Activated naive CD8-positive, alpha-beta T cell treated with anti-CD3 and anti-CD28 coated beads, Interleukin-2, amount 50 U/mL, for 24 hours (primary cell): ENCODE measurements at places on chromosomes 7 and 10.

DNA sequence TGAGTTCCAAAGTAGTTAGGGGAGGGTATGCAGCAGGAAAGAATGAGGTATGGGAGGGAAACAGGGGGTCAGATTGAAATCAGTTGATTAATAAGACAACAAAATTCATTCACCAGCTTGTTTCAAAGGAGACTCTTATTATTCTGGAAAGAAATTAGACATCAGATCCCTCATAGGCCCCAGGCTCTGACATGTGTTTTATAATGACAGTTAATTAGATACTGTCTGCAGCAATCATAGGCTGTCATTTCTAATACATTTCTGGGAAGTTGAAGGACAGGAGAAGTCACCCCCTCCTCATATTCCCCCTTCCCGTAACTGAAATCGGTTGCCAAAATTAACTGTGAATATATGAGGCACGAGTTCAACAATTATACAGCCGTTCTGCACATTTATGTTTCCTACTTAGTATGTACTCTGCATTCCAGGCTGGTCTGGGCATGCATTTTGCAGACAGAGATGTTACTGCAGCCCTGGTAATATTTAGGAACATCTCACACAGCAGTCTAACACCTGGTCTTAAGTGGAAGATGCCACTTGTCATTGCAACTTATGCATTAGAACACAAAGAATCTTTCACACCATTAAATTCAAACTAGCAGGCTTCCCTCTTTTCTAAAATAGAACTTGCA, 355.2 kb upstream of the LRGUK start:
- no peak for DNase-seq

- DNase-seq = no peak
Measured at GRCh38 chr10:97336006-97336405, 1.5 kb upstream of the FRAT2 start.

DNA sequence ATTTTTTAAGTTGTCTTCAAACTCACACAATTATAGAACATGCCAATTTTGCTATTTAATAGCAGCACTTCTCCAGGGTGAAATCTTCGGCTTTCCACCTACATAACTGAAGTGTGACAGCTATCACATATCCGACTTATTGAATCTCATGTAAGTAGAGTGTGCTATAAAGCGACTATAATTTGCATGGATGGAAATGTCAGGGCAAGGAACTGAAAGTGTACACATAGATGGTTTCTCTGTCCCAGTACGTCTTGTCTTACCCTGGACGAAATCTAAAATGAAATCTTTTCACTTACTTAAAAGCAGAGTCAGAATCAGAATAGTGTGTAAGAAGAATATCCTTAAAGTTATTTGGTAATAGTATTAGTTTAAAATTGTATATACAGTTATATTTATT, 132.3 kb downstream of the THSD7A start:
- DNase-seq = no peak

DNA sequence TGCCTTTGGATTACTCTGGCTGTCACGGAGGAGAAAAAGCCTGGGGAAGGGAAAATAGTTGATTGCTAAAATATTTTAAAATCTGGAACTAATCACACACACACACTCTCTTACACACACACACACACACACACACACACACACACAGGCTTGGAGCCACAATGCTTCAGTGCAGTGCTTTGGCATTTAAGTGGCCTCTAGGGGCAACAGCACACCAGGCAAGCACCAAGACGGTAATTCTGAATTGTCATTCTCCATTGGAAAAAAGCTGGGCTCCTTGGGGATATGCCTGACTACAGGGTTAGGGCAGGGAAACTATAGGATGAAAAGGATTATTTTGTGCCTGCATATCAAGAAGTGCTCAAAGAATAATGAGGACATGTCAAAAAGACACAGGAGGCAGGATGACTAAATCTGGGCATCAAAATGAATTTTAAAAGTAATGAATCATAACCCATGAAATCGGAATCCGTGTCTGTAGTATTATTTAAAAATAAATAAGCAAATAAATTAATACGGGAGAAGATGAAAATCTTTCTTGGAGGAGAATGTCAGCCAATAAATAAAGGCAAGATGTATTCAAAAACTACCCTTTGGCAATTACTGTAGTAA, 30.4 kb upstream of the DDC start:
- DNase-seq = no peak

- no peak for DNase-seq
Measured at GRCh38 chr7:111173990-111174389, 83.1 kb downstream of the LRRN3 start.

DNA sequence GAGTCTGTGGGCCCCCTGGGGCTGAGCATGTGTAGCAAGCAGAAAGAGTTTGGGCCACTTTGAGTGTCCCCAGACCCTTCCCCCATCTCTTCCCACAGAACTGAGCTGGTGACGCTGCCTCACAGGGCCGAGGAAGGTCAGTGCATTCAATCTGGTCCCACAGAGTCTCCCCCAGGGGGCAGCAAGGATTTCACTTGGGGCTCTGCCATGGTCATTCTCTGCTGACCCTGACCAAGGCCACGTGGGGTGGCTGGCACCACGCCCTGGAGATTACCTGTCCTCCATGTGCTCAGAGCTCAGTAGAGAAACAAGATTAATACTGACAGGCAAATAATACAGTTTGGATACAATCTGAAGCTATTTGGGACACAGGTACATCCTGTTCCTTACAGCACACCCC, 30.2 kb downstream of the ADRA2A start:
- DNase-seq = no peak

DNA sequence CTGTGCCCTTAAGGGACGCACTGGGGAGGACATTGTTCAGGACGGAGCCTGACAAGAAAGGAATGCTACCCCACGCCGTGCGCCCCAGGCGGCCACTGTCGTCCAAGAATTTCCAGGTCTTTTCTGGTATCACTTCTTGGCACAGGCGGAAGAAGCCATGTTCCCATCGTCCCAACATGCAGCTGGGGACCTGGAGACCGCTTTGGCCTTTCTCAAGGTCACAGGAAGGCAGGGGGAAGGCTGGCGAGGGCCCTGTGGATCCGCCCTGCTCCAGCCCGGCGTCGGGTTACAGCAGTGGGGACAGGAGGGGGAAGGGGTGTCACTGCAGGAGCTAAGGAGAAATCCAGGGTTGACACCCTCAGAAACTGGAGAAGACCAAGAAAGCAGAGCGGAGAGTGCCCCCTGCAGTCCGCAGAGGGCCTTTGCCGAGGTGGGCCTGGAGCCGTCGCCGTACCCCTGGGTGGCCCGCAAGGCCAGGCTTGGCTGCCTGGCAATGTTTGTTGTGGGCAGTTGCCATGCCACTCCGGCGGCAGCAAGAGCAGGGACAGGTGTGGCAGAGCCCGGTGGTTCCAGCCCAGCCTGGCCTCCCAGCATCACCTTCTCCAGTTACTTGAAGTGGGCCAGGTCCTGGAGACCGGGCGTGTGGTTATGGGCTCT, 104.1 kb downstream of the LHPP start:
- peak; percentile 20 for DNase-seq

GRCh38 chr7:8176370-8177081, 85.4 kb downstream of the ICA1 start:
- DNase-seq = peak; percentile 55

- DNase-seq = no peak
Measured at GRCh38 chr10:94358480-94358879, 4.3 kb downstream of the NOC3L start.

- DNase-seq = no peak
Measured at GRCh38 chr10:129090618-129091366, 376.2 kb upstream of the MGMT start.

- DNase-seq = no peak
Measured at GRCh38 chr10:45564303-45564959, 108.1 kb downstream of the ZFAND4 start.

- no peak for DNase-seq
Measured at GRCh38 chr7:84507529-84507928, 312.9 kb upstream of the SEMA3A start.

DNA sequence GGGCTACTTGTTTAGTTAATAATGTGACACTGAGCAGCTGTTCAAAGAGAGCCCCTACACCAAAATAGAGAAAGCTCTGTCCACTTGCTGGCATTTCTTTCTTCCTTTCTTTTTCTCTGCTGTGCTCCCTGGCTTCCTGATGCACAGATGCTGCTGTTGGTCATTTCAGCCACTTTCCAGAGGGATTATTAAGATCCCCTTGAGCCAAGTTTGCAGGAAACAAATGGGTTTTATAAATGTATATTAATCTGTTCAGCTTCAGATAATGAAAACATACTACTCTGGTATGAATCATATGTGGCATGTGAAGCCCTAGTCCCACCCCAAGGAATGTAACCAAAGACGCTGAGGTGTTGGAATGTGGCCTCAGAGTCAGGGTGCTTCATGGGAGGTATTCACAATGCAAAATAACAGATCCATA, 638.2 kb upstream of the FZD8 start:
- no peak for DNase-seq

- no peak for DNase-seq
Measured at GRCh38 chr7:99079104-99079503, 64.8 kb downstream of the SMURF1 start.

- no peak for DNase-seq
Measured at GRCh38 chr7:108158776-108159175, 28.6 kb upstream of the LAMB4 start.

- DNase-seq = no peak
Measured at GRCh38 chr7:84228526-84228925, 33.9 kb upstream of the SEMA3A start.

DNA sequence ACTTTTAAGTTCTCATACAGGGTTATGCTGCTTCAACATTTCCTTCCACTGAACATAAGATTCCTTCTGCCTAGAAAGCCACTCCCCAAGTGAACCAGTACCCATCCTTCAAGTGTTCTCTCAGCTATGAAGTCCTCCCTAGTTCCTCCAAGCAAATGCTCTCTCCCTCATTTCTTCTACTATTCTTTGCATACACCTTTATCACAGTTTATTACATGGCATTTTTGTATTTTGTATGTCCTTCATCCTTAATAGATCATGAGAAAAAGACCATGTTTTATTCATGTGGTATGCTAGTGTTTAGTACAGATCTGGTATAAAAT, 1.9 kb downstream of the SYPL1 start:
- DNase-seq = no peak

DNA sequence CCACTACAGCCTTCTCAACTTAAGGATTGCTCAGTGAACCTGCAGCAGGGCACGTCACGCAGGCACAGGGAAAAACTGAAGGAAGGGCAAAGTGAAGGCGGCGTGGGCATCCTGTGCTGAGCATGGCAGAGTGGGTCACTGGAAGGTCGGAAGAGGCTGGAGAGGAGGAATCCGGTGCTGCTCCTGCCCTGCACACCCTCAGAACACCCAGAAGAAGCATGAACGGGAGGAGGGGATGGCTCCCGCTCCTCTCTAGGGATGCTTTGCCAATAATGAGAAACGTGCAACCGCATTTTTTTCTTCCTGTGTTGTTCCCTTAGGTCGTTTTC, 175.1 kb downstream of the TNS3 start:
- DNase-seq = no peak

GRCh38 chr10:97519342-97519741, 20.6 kb downstream of the UBTD1 start:
- no peak for DNase-seq

GRCh38 chr10:75852851-75853484, 421.5 kb downstream of the LRMDA start:
- no peak for DNase-seq

GRCh38 chr7:155228459-155228845, 69.2 kb upstream of the INSIG1 start:
- DNase-seq = no peak

DNA sequence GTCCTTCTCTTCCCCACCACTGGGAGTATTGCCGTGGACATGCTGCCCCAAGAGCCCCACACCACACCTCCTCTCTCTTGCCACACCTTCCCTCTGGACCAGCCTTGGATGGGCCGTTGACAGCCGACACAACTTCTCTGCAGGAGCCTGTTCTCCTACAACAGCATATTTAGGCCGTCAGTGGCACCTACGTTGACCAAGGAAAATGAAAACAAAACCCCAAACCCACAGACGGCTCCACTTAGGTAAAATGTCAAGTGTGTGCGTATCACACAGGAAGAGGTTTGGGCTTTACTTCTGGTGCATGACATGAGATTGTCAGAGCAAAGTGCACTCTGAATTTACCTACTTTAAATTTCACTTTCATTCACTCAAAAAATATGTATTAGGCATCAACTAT, 246.6 kb downstream of the ZMYND11 start:
- DNase-seq = peak; percentile 3

- no peak for DNase-seq
Measured at GRCh38 chr7:80842022-80842790, 76.6 kb downstream of the SEMA3C start.

DNA sequence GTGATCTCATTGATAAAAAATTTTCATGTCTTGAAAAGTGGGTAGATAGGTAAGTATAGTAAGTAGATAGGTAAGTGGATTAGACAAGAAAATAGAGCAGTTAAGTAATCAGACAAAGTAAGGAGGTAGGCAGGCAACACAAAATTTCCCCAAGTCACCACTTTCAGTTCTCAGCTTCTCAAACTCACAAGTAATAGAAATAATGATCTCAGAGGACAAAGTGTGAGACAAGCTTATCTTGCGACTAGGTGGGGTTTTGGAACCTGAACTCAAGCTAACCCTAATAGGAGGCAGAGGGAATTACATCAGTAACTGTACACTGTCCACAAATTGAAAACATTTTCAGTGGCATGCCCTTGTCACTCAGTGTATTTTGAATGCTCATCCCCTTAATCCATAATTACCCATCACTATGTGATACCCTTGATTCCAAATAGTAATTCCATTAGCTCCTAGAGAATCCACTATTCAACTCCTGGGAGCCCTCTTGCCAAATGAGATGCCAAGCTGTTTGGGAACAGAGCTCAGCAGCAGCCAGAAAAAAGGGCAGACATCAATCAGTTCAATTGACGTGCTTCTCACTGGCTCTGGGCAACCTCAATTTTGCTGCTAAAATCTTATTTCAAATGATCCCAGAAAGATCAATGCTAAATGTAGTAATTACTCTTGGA, 703.2 kb downstream of the XPNPEP1 start:
- no peak for DNase-seq

DNA sequence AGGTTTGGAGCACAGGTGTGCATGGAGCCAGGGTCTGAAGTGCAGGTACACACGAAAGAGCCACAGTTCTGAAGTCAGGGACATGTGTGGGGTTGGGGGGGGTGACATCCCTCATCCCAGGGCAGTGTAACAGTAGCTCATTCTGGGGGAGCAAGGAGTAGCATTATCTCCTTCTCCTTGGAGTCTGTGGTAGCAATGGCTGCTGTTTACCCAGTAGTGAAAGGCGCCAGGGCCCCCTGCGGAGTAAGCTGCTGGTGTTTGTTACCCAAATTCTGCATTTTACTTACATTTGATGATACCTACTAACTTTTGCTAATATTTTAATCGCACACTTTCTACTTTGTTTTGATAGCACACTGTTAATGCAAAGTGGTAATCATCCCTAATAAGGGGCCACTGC, 665.5 kb downstream of the GATA3 start:
- DNase-seq = no peak

GRCh38 chr10:21895932-21896331, 107.6 kb downstream of the DNAJC1 start:
- DNase-seq = no peak
